Mammary epithelial cell (primary cell): ENCODE measurements at places on chromosomes 2 and 18.

DNA sequence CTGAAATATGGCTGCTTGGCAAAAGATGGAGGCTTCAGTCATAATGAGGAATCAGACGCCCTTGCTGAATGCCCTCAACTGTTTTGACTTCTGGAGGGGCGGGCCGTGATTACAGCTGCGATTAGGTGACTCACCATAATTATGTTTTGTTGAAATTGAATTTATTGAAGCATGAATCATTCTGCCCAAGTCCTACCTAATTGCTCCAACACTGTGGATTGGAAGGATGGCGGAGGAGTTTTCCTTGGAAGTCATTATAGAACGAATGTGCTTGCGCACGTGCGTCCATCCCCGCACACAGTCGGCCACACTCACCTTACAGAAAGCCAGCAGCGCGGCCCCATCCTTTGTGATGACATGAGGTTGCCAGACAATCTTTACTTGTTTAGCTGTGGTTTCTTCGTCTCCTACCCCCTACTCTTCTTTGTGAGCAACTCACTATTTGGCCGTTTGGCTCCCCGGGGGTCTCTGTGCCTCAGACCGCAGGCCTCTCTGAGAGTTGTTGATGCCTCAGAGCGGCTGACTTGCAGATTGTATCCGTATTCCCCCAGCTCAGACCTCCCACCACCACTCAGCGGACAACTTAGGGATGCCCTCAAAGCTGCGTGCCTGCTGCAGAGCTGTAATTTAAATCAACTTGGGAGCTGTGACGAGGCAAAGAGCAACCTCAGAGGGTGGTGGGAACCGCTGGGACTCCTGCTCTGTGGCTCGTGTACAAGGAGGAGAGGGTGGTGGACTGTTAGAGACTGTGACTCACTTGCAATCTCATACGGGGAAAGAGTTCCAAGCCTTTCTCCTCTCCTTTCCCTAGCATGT, 513.4 kb downstream of the TNS1 start:
- peak; percentile 64 for DNase-seq

GRCh38 chr18:8260319-8260718, 348.9 kb upstream of the RAB12 start:
- peak; percentile 72 for DNase-seq

GRCh38 chr2:177275040-177275742, 10.7 kb upstream of the NFE2L2 start:
- DNase-seq = peak; percentile 87

DNA sequence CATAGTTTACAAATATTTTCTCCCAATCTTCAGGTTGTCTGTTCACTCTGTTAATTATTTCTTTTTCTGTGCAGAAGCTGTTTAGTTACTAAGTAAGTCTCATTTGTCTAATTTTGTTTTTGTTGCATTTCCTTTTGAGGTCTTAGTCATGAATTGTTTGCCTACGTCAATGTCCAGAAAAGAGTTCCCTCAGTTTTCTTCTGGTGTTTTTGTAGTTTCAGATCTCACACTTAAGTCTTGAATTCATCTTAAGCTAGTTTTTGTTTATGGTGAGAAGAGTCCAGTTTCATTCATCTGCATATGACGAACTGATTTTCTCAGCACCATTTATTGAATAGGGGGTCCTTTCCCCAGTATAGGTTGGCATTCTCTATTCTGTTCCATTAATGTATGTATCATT, 1252.2 kb upstream of the TMEFF2 start:
- DNase-seq = no peak

GRCh38 chr2:144143294-144144151, 376.4 kb downstream of the ZEB2 start:
- DNase-seq = no peak

- DNase-seq = peak; percentile 32
Observed at GRCh38 chr2:236045251-236046235, 122.6 kb downstream of the GBX2 start.

DNA sequence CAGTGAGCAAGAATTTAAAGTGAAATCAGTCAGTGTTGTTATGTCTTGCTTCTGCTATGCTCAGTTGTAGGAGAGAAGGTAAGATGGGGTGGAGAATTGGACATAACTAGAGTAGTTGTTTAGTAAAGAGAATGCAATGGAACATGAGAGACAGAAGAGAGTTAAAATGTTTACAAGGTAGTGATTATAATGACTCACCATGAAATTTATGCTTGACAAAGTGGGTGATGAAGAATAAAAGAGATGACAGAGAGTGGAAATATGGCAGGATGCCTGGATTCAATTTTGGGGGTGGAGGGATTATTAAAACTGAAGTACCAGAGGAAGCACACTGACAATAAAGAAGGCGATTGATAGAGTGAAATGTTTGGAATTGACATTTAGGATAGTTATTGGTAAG, 10.6 kb downstream of the SCG2 start:
- DNase-seq = no peak

GRCh38 chr2:119838179-119838578, 78.5 kb downstream of the PTPN4 start:
- DNase-seq = peak; percentile 42

- peak; percentile 81 for DNase-seq
Observed at GRCh38 chr18:43665105-43665788, 388.0 kb upstream of the SYT4 start.
